Astrocyte (in vitro differentiated cells and primary cell): ENCODE measurements at places on chromosomes 1 and 21. TPM values are rescaled to one million over a fixed set of nuclear protein-coding genes. Genes with fewer than 3 reads are reported as not detected.

Gene HHAT
- 11.4 and 12.0 TPM in 2 replicates for total RNA-seq

- H3K27me3 ChIP-seq: no peaks in the 10 kb centered on the region
- peak overlapping the region; percentile 5 for H3K4me3 ChIP-seq
- H3K4me1 ChIP-seq: peaks cover 29% of the 10 kb centered on the region
These were observed 26.7 kb downstream of the TSPAN2 start for GRCh38 chr1:115062542-115063004.

Gene UMODL1
- 0.10 TPM in 1 of 2 replicates, not detected in the other for total RNA-seq

- no peaks in the 10 kb centered on the region for H3K27me3 ChIP-seq
- H3K4me1 ChIP-seq: no peaks in the 10 kb centered on the region
- no peak overlapping the region for H3K27ac ChIP-seq
- no peak for DNase-seq
- no peak overlapping the region for H3K4me3 ChIP-seq
- no peaks in the 10 kb centered on the region for H3K36me3 ChIP-seq
These were observed 680.1 kb downstream of the MATN1 start for GRCh38 chr1:30043256-30043655.

GRCh38 chr1:97920276-97920831 is 480 bp downstream of the DPYD start:
- H3K4me3 ChIP-seq: peak overlapping the region; percentile 88
- no peaks in the 10 kb centered on the region for H3K36me3 ChIP-seq
- peak; percentile 22 for DNase-seq

Gene PDC
- total RNA-seq: not detected in 2 replicates

Gene TRABD2B
- 0.89 and 1.8 TPM in 2 replicates for total RNA-seq

GRCh38 chr1:100037927-100038659 is 68.3 kb downstream of the SLC35A3 start:
- H3K27me3 ChIP-seq: no peaks in the 10 kb centered on the region
- peak overlapping the region; percentile 97 for H3K4me3 ChIP-seq
- peak; percentile 70 for DNase-seq
- H3K27ac ChIP-seq: peak overlapping the region; percentile 97

Gene DCST2
- 0.34 and 0.36 TPM in 2 replicates for total RNA-seq

Gene LCE1F
- not detected in 2 replicates for total RNA-seq

Gene ZC3H12A
- 12.1 and 12.6 TPM in 2 replicates for total RNA-seq

Gene ALPL
- 24.3 and 45.4 TPM in 2 replicates for total RNA-seq

GRCh38 chr1:22831729-22832413 is 121.2 kb downstream of the EPHB2 start:
- peaks cover 69% of the 10 kb centered on the region for H3K4me1 ChIP-seq
- no peaks in the 10 kb centered on the region for H3K36me3 ChIP-seq
- no peaks in the 10 kb centered on the region for H3K27me3 ChIP-seq
- DNase-seq: peak; percentile 94
- no peak overlapping the region for H3K4me3 ChIP-seq
- peak overlapping the region; percentile 85 for H3K27ac ChIP-seq

Gene TNFRSF14
- total RNA-seq: 0.36 TPM in 1 of 2 replicates, not detected in the other

DNA sequence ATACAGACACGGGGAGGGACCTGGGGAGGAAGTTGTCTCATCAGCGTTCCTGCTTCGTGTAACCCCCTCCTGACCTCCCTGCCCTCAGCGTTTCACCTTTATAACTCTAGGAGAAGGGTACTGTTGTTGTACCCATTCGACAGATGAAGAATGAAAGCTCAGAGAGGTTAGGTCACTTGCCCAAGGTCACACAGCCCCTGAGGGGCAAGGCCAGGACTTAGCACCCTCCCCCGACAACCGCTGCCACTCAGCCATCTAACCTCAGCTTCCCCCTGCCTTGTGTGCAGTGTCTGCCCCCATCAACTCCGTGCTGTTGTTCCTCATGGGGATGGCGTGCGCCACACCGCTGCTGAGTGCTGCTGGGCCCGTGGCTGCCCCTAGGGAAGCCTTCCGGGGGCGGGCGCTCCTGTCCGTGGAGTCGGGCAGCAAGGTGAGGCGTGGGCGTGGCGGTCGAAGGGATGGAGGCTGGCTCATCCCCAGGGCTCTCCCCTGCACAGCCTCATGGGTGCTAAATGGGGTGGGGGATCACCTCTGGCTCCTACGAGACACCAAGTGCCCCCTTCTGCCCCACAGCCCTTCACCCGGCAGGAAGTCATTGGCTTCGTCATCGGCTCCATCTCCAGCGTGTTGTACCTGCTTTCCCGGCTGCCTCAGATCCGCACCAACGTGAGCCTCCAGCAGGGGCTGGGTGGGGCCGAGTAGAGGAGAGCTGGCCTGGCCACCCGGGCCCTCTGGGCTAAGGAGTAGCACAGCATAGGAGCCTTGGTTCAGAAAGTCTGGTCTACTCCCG is 14.0 kb downstream of the SLC66A1 start:
- DNase-seq: no peak
- no peaks in the 10 kb centered on the region for H3K4me1 ChIP-seq
- no peak overlapping the region for H3K27ac ChIP-seq
- no peak overlapping the region for H3K4me3 ChIP-seq
- peaks cover 4% of the 10 kb centered on the region for H3K36me3 ChIP-seq
- H3K27me3 ChIP-seq: no peaks in the 10 kb centered on the region

DNA sequence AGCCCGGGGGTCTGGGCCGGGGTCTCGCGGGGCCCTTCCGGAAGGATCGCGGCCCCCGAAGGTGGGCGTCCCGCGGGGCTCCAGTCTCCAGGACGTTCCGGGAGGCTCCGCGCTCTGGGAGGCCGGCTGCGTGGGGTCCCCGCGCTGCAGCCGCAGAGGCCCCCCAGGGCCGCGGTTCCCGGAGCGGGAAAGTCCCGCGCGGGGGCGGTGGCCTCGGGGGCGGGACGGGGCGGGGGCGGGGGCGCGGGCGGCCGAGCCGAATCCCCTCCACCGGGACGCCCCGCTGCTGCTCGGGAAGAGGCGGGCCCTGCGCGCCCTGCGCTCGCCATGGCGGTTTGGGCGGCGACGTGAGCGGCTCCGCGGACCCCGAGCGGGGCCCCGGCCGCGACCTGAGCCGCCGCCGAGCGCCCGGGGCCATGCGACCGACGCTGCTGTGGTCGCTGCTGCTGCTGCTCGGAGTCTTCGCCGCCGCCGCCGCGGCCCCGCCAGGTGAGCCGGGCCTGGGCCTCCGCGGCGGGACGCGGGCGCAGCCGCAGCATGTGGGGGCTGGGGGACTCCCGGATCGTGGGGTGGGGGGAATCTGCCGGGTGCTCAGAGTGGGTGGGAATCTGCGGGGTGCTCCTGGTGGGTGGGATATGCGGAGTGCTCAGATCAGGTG is at the start of gene IFNGR2:
Gene IFNGR2 (plus strand): TSS at position 286 of the 658 bp plus-strand sequence. CDS start 131 bp downstream, at position 417.
- peaks cover 19% of the 10 kb centered on the region for H3K4me1 ChIP-seq
- peak within 1 kb of the TSS; percentile 68 for H3K4me3 ChIP-seq
- no peaks in the 10 kb centered on the region for H3K27me3 ChIP-seq
- H3K27ac ChIP-seq: peak within 1 kb of the TSS; percentile 71
- DNase-seq: no peak

- no peak overlapping the region for H3K27ac ChIP-seq
- DNase-seq: no peak
- H3K27me3 ChIP-seq: no peaks in the 10 kb centered on the region
- H3K36me3 ChIP-seq: no peaks in the 10 kb centered on the region
These were observed 15.7 kb downstream of the SPOCD1 start for GRCh38 chr1:31799895-31800673.

DNA sequence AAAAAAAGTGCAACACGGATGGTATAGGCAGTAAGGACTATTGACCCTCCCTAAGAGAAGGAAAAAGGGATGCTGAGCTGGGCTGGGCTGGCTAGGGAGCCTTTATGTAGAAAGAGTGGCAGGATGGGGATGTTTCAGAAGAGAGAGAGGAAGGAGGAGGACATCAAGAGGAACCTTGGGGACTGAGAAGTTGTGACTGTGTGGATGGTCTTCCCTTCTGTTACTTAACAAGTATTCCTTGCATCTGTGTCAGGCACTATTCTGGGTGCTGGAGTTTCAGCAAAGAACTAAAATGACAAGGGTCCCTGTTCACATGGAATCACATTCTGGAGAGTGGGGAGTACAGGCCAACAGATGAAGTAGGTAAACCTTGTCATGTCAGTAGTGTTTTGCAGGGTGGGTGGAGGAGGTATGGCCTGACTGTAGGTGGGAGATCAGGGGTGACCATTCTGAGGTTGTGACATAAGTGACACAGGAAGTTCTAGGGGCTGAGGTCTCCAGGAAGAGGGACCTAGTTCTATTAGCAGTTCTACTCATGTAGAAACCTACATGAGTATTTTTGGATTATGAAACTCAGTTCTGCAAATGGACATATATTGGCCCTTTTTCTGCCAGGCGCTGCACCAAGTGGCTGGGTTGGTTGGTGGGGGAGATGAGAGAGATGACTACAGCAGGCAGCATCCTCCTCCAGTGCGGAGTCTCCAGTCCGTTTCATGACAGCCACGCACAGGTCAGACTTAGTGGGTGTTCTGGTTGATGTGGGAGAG is 53.8 kb downstream of the PRDM2 start:
- H3K27me3 ChIP-seq: no peaks in the 10 kb centered on the region
- DNase-seq: no peak
- H3K4me3 ChIP-seq: no peak overlapping the region
- peaks cover 26% of the 10 kb centered on the region for H3K4me1 ChIP-seq

DNA sequence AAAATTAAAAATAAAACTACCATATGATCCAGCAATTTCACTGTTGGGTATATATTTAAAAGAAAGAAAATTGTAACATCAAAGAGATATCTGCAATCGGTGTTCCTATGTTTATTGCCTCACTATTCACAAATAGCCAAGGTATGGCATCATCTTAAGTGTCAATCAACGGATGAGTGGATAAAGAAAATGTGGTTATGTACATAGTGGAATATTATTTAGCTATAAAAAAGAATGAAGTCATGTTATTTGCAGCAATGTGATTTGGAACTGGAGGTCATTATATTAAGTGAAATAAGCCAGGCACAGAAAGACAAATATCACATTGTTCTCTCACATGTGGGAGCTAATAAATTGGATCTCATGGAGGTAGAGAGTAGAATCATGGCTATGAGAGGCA is 76.3 kb downstream of the RD3 start:
- no peaks in the 10 kb centered on the region for H3K36me3 ChIP-seq
- H3K27ac ChIP-seq: peak overlapping the region; percentile 1
- peak overlapping the region; percentile 39 for H3K4me3 ChIP-seq
- H3K4me1 ChIP-seq: peaks cover 6% of the 10 kb centered on the region
- no peaks in the 10 kb centered on the region for H3K27me3 ChIP-seq
- peak; percentile 2 for DNase-seq

- H3K27ac ChIP-seq: peak overlapping the region; percentile 82
- H3K4me3 ChIP-seq: peak overlapping the region; percentile 22
- DNase-seq: peak; percentile 84
- no peaks in the 10 kb centered on the region for H3K27me3 ChIP-seq
- peaks cover 27% of the 10 kb centered on the region for H3K36me3 ChIP-seq
These were observed 9.5 kb downstream of the NOL9 start for GRCh38 chr1:6544831-6545230.

GRCh38 chr1:207972337-207972736 is 61.4 kb upstream of the CD34 start:
- H3K27ac ChIP-seq: no peak overlapping the region
- peaks cover 5% of the 10 kb centered on the region for H3K27me3 ChIP-seq
- H3K4me1 ChIP-seq: no peaks in the 10 kb centered on the region
- no peak overlapping the region for H3K4me3 ChIP-seq
- H3K36me3 ChIP-seq: no peaks in the 10 kb centered on the region

Gene VSIG8
- not detected in 2 replicates for total RNA-seq

GRCh38 chr1:18965206-18966173 is 9.0 kb upstream of the IFFO2 start:
- no peaks in the 10 kb centered on the region for H3K27me3 ChIP-seq
- no peak overlapping the region for H3K4me3 ChIP-seq
- DNase-seq: peak; percentile 69
- H3K4me1 ChIP-seq: peaks cover 11% of the 10 kb centered on the region
- H3K36me3 ChIP-seq: no peaks in the 10 kb centered on the region

DNA sequence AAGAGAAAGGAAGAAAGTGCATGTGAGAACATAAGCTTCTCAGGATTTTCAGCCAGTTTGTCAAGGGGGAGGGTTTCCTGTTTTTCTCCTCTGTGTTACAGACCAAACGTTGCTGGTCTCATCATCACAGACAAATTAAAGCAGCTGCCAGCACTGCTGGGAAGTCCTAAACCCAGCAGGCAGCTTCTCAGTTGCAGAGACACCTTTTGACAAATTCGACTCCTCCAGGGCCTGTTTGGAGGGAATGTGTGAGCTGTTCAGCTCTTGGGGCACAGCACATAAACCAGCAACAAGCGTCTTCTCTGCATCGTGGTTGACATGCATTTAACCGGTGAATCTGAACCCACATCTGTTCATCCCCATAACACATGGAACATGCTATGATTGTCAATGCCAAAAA is 454.6 kb upstream of the RUNX1 start:
- no peaks in the 10 kb centered on the region for H3K4me1 ChIP-seq
- no peaks in the 10 kb centered on the region for H3K36me3 ChIP-seq
- H3K4me3 ChIP-seq: no peak overlapping the region

DNA sequence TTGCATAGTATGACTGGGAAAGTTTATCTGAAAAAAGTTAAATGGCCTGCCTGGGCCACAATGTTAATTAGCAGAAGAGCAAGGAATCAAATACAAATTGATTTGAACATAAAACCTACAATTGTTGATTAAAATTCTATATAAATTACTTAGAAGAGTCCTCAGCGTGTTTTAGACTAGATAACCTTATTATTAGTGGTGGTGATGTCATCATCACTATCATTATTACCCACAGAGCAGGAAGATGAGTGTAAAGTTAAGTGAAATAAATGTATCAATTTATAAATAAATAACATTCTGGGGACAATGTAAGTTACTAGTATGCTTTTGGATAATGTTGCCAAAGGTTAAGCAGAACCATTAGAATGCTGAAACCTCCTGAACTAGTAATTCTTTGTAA is 46.1 kb downstream of the RBM11 start:
- no peaks in the 10 kb centered on the region for H3K4me1 ChIP-seq
- H3K36me3 ChIP-seq: no peaks in the 10 kb centered on the region
- no peaks in the 10 kb centered on the region for H3K27me3 ChIP-seq
- no peak for DNase-seq

- H3K27me3 ChIP-seq: no peaks in the 10 kb centered on the region
- peak overlapping the region; percentile 73 for H3K27ac ChIP-seq
- peak; percentile 85 for DNase-seq
- no peaks in the 10 kb centered on the region for H3K36me3 ChIP-seq
- H3K4me3 ChIP-seq: peak overlapping the region; percentile 29
- peaks cover 49% of the 10 kb centered on the region for H3K4me1 ChIP-seq
These were observed 2.1 kb upstream of the EDN2 start for GRCh38 chr1:41486371-41487125.
